MCF 10A (cell line): ENCODE measurements at places on chromosomes 3 and 15.

GRCh38 chr3:29285471-29286071 is 4.7 kb downstream of the RBMS3 start:
- peak; percentile 74 for DNase-seq

GRCh38 chr3:134618478-134619300 is 32.1 kb downstream of the KY start:
- no peak for DNase-seq

DNA sequence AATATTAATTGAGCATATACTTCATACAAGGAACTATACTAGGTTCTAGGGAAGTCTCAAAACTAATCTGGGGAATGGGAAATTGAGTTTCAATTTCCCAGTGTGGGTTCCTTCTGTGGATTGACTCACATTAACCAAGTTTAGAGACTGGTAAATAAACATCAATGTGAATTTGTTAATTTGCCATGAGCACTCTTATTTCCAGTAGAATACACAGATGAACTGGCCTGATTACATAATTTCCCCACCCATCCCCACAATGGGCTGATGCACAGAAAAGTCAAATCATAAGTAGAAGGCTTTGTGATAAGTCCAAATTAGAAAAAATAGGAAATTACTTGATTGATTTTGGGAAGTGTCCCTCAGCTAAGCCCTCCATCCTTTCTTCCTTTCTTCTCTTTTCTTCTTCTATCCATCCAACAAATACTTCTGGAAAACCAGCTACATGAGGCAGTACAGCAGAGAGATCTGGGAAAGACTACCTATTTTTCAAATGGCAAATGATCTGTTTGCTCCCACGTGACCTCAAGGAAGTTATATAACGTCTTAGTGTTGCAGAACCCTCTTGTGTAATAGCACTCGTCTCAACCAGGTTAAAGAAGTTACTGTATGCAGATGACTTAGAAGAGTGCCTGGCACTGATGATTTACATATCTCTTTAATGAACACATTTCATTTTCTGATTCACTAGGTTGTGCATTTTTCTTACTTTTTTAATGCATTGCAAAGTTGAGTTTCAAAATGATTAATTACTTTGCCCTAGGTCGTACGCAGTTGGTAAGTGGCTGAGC is 312.3 kb downstream of the SV2B start:
- no peak for DNase-seq

GRCh38 chr3:183797996-183798395 is 27.4 kb downstream of the MAP6D1 start:
- DNase-seq, result no peak

GRCh38 chr15:99249270-99249841 is at the start of gene TTC23:
TTC23 (minus strand) TSS chr15:99249581; CDS start chr15:99228712, 20,869 bp downstream.
- peak; percentile 92 for DNase-seq

DNA sequence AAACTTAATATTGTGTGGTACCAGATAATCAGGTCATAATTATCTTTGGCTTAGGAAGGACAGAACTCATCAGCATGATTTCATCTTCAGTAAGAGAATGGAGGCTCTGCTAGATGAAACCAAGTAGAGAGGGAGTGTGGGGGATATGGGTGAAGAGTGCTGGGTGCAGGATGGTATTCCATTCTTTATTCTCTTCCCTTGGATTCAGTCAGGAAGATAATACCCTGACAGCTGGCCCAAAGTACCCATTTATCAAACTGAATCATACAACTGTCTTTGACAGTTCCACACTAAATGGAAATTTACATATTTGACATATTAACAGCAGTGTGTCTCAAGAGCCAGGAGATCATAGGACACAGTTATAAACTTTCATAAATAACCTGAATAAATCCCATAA is 44.7 kb downstream of the GOLIM4 start:
- no peak for DNase-seq

GRCh38 chr15:96585484-96586386 is 255.2 kb downstream of the NR2F2 start:
- peak; percentile 8 for DNase-seq

GRCh38 chr15:56428821-56429458 is 36.0 kb downstream of the MNS1 start:
- DNase-seq, result peak; percentile 51

DNA sequence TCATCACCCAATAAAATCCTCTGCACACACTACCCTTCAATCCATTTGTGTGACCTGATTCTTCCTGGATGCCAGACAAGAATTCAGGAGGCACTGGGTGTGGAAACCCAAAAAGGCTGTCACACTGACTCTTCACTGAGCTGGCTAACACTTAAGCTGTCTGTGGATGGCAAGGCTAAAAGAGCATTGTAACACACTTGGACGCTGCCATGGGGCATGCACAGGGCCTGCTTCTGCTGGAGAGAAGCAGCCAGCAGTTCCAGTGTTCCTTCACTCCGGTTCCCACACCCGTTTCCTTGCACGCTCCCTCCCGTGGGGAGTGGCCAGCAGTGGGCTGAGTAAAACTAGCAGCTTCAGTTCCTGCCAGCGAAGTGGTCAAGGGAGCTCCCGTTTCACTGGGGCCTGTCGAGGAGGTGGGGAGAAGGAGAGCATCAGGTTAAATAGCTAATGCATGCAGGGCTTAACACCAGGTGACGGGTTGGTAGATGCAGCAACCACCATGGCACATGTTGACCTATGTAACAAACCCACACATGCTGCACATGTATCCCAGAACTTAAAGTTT is 737.1 kb downstream of the FHIT start:
- DNase-seq, result no peak

DNA sequence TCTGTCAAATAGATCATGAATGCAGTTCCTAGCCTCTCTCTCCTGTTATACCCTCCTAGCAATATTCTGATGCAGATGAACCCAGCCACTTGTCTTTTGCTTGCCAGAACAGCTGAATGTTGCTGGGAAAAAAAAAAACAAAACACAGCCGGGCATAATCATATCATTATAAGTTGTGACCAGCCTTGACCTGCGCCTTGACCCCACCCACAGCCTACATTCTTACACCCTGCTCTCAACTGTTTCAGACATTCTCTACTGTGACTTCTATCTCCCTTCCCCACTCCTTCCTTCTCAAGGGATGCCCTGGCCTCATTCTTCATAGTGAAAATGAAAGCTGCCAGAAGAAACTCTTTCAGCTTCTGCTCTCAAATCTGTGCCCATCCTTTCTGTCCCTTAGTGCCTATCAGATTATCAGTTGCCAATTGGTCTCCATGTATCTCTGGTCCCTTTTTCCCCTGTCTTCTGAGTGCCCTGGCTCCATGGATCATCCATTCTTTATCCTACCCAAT is 389.1 kb upstream of the TPRG1 start:
- DNase-seq, result no peak

DNA sequence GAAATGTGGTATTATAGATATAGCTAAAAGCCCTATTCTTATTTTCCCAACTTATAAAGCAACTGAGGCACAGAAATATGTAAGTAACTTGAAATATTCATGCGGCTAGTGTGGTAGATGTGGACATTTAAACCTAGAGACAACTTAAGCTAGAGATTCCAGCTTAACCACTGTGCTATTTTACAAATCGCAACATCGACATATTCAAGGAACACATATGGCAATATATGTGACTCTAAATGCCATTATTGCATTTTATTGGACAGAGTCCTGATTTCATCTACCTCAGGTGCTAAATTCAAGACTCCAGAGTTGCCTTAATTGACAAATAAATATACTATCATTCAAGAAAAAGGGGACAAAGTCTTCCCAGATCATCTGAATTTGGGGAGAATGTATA is 442.3 kb downstream of the NLGN1 start:
- DNase-seq, result no peak

DNA sequence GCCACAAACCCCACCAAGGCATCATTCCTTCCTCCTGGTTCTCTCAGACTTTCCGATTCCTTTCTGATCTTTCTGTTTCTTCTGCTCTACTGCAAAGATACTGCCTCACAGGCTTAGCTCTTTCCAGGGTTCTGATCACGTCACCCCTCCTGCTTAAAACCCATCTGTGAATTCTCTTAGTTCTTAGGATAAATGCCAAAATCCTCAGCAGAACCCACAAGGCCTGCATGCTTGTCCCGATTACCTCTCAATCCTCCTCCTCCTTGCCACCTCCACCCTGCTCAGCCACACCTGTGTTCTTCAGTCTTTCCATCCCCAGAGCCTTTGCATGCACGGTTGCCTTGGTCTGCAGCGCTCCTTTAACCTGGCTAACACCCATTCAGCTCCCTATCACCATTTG is 84.0 kb downstream of the SRGAP3 start:
- no peak for DNase-seq

DNA sequence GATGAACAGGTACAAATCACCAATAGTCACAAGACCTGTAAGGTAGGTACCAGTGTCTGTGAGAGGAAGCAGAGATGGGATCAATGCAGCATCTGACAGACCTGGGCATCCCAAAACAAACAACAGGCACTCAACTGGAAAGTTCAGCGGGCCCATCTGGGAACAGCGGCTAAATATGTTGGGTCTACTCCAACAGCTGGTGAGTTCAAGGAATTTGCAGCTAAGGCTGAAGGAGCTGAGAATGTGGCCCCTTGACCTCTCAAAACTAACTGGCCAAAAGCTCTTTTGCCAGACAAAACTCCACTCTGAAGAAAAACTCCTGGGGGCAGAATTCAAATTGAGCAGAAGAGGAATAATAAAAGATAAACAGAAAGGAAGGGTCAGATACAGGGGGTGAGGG is 24.4 kb downstream of the AVEN start:
- DNase-seq, result no peak

DNA sequence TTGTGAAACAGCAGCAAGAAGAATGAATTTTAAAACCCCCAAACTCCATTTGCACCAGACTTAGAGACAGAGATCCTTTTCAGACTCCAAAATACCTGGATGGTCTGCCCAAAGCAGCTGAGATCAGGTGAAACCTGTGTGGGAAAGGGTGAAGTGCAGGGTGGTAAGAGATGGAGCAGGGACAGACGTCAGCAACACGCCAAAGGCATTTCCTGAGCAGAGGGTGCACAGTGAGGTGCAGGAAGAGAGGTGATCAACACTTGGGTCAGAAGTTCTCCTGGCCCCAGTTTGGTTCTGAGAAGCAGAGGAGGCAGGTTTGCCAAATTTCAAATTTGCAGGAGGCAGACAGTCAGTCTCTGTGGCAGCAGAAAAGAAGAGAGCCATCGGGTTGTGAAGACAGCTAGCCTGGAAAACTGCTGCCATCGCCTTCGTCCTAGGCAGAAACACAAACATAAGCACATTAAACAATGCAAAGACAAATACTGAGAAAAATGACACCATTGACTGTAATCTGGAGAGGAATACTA is 9.8 kb downstream of the CCR4 start:
- DNase-seq, result no peak

DNA sequence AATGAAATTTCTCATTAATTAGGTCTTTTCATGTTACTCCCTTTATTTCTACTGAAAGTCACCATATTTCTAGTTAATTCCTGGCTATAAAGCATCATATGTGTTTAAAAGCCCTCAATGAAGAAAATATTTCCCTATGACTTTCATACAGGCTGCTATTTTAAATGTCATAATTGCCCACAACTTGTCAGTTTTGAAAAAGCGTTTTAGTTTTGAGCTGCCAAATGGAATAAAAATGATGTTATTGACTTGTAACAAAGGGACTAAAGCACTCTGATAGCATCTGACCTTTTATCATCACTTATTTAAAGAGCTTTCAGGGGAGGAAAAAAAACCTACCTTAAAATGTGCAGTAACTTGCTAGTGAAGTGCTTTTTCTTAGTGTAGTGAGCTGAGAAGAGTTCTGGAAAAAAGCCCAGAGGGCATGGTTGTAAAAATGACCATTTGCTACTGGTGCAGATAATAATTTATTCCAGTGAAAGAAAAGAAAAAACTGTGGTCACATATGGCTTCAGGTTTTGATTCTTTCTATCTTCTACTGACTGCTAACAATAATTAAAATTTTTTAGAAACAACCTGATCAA is 877.2 kb downstream of the CADM2 start:
- no peak for DNase-seq

GRCh38 chr3:10093678-10094077 is 14.4 kb downstream of the FANCD2OS start:
- DNase-seq, result peak; percentile 1

- no peak for DNase-seq
Observed at GRCh38 chr3:151787626-151788025, 26.3 kb upstream of the AADAC start.

DNA sequence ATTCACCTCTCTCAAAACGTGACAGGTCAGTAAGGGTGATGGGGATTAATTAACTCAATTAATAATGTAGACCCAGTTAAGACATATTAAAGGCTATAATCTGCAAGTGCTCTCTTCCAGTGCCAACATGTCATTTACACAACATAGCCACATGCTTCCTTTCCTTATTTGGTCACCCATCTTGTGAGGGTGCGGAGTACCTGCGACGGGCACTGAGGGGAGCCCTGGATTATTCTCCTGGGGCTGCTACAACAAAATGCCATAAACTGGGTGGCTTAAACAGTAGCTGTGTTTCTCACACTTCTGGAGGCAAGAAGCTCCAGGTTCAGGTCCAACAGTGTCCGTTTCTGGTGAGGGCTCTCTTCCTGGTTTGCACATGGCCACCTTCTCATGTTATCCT is 157.4 kb upstream of the LRTM1 start:
- DNase-seq, result no peak

DNA sequence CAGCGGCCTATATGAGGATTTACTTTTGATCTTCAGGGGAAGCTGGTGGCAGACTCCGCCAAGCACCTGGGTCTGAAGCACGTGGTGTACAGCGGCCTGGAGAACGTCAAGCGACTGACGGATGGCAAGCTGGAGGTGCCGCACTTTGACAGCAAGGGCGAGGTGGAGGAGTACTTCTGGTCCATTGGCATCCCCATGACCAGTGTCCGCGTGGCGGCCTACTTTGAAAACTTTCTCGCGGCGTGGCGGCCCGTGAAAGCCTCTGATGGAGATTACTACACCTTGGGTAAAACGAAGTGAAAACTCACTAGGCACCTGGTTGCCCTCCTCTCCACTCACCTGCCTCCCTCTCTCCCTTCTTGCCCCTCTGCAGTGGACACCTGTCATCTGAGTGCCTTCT is 33.8 kb upstream of the TRA2B start:
- DNase-seq, result no peak

DNA sequence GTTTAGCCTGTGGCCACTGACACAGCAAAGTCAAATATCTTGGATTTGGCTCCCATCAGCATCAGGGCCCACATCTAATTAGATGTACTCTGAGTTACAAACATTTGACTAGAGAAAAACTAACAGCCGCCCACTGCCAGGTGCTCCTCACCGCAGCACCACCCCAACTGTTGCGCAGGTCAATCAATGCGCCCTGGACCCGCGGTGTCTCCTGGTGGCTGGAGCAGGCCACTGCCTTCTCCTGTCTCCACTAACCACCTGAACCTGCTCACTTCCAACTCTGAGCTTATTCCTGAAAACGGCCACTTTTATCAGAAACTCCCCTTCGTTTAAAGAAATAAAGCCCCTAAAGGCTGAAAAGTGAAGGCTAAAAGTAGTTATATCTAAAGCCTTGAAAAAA is 4.3 kb downstream of the RIOX2 start:
- DNase-seq, result no peak

- no peak for DNase-seq
Observed at GRCh38 chr3:157871838-157872460, 234.3 kb downstream of the SHOX2 start.

- DNase-seq, result no peak
Observed at GRCh38 chr15:90913398-90913944, 10.4 kb downstream of the MAN2A2 start.

- no peak for DNase-seq
Observed at GRCh38 chr3:37579181-37579580, 282.5 kb upstream of the CTDSPL start.
